Left renal pelvis (tissue), 4 donors: ENCODE measurements at places on chromosomes 7 and 10.

- no peak for DNase-seq
Observed at GRCh38 chr10:51007781-51008180, 66.5 kb upstream of the PRKG1 start.

DNA sequence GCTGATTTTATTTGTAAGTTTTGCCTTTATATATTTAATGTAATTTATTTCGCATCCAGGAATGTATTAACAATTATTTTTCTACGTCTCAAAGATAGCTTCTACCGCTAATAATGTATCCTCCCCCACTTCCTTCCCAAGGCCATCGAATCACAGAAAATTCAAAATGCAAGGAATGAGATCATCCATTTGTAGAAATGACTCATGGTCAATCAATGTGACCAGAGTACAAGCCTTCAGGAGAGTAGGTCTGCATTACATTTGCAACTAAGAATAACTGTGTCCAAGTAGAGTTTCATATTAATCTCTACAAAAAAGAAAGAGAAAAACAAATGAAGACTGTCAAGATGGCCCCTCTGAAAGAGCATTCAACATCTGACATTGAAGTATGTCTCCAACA lies 205.9 kb upstream of the PHF14 start:
- no peak for DNase-seq

DNA sequence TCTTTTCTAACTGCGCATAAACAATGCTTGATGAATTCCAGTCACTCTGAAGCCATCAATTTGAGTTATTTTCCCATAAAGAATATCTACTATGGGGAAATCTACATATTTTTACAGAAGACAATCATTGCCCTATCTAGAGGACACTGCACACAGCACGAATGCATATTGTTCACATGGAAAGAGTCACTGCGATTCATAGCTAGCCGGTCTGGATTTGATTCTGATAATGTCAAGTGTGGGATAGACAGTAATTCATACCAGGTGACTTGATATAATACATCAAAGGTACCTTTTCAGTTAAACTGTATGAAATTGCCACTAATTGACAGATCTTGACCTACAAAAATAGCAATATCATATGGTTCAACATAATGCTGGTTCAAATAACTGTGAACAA lies 255.7 kb downstream of the THSD7A start:
- DNase-seq: no peak

GRCh38 chr7:27576360-27576944 lies 86.2 kb downstream of the HIBADH start:
- peak; percentile 29 for DNase-seq

DNA sequence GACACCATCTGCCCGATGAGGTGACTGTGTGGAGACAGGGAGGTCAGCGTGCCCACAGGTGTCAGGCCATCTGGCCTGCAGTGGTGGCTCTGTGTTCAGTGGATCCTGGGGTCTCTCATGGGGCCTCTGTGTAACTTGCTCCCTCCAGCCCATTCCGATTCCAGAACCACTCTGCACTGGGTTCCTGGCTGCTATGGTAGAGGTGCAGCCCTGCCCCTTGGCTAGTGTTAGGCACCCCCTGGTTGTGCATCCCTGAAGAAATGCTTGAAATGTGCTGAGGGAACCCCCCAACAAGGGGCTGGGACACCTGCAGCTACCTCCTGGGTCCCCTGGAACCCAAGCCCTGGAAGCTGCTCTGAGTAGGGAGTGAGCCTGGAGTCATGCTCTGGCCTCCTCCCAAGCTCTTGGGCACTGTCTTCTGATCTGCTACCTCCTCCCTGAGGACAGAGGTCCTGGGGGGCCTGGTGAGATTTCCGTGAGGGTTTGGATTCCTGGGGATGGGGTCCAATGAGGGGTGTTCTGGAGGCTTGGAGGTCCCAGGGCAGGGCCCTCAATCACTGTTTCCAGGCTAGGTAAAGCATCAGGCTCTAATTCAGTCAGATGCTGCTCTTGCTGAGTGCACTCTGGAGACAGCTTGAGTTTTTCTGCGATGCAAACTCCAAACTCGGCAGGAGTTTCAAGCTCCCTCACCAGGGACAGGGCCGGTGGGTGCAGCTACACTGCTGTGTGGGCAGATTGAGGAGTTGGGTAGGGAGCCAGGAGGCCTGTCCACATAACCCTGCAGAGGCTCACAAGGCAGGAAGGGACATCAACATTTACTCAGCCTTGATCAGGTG lies 27.7 kb downstream of the RAMP3 start:
- no peak for DNase-seq

- no peak for DNase-seq
Observed at GRCh38 chr7:159213253-159213652, 68.6 kb upstream of the VIPR2 start.

DNA sequence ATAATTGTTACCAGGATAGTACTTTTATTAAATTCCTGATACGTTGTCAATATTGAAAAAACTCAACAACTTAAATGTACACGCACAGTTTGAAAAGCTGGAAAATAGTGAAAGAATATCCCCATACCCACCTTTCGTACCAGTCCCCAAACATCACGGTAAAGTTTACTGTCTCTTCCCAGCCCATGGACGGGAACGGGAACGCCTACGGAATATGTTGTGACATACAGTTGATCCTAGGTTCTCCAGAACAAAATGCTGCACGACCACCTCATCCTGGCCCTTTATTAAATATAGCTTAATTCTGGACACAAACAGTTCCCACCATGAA lies 527 bp upstream of the BCAP29 start:
- no peak for DNase-seq

GRCh38 chr7:98733036-98733435 lies 116.0 kb downstream of the NPTX2 start:
- DNase-seq: no peak
